ENCODE measurements at places on chromosomes 1 and 21. TPM values are rescaled to one million over a fixed set of nuclear protein-coding genes. Genes with fewer than 3 reads are reported as not detected.

POU2F1 gene
- total RNA-seq = 10.5 TPM

SH2D1B gene
- total RNA-seq = 0.33 TPM

SYT14 gene
- not detected for total RNA-seq

- peak; percentile 9 for DNase-seq
These were observed 352.5 kb upstream of the VAMP3 start for GRCh38 chr1:7418442-7419080.

- DNase-seq = no peak
These were observed 112.1 kb downstream of the HLCS start for GRCh38 chr21:36854391-36854790.
